ENCODE measurements at places on chromosomes 4 and X.

GRCh38 chrX:43969504-43970501, 3.4 kb downstream of the NDP start:
- no peak for DNase-seq

GRCh38 chr4:112927544-112927943, 121.9 kb upstream of the ANK2 start:
- no peak for DNase-seq

GRCh38 chr4:139988863-139989765, 164.9 kb downstream of the MAML3 start:
- no peak for DNase-seq

DNA sequence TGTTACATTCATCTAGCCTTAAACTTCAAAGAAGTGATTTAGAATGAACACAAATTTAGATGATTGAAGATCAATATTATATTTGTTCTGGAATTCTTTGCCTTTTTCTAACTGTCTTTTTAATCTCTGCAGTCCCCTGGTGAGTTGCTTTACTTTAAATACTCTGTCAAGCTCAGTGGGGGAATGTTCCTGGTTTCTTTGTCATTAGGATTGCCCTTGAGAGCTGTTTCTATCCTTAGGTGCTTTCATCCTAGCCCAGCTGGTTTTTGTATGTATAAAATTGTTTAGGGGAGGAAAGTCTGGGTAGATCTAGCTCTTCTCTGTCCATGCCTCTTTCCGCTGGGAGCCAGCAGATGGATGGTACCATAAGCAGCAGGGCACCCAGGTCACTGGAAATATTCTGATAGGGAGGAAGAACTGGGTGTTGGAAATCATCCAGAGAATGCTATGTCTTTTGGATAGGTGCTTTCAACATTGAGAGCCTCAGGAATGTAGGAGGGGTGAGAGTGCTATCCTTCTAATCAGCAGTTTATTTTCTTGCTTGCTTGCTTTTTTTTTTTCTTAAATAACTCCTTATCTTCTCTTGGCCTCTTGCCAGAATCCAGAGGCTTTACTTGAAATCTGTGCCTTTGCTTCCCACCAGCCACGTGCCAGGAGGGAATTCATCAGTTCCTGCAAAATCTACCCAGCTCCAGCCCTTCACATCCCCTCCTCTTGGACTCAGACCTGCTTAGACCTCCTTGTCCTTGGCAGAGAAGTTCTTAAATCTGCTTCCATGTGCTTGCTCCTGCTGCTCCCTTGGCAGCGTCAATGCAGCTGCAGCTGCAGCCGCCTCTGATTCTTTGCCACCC, 215.3 kb upstream of the ANXA3 start:
- no peak for DNase-seq

DNA sequence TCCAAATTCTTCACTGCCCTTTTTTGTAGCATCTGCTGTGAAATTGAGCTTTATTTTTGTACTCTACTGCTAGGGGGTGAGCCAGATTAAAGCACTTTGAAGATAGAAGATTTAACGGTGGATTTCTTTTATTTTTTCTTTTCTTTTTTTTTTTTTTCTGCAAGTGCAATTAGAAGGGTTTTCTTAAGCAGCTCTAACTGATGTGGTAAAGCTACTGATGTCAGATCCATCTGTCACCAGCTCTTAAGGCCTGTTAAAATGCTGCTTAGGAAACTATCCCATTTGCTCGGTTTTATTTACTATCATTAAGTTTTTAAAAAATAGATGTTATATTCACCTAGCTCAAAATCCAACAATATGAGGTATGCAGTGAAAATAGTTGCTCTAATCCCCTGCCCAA, 7.1 kb downstream of the NDUFA1 start:
- DNase-seq, result no peak
